ENCODE measurements at places on chromosomes 7 and 10.

DNA sequence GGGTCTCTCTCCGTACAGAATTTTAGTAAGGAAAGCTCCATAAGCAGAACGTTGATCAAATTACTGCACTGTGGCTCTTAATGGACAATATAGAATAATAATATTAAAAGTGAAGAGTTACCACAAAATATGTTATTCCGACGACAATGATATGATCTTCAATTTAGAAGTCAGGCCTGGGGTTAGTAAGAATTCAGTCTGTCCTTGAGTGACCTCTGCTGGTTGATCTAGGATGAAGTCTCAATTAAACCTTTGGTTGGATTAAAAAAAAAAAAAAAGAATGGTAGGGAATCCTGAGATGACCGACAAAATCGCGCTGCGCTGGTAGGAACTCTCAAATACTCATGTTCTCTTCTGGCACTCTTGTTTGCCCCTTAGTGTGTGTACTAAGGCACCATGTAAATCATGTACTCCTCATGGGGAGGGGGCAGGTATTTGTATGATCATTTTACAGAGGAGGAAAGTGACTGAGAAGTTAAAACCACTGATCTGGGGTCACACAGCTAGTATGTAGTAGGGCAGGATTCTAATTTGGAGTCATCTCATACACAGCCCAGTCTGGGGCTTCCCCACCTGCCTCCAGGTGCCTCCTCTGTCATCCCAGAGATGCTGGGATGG is 161.3 kb upstream of the NPVF start:
- DNase-seq = no peak

- DNase-seq = no peak
Observed at GRCh38 chr7:39847227-39847626, 102.8 kb upstream of the CDK13 start.

DNA sequence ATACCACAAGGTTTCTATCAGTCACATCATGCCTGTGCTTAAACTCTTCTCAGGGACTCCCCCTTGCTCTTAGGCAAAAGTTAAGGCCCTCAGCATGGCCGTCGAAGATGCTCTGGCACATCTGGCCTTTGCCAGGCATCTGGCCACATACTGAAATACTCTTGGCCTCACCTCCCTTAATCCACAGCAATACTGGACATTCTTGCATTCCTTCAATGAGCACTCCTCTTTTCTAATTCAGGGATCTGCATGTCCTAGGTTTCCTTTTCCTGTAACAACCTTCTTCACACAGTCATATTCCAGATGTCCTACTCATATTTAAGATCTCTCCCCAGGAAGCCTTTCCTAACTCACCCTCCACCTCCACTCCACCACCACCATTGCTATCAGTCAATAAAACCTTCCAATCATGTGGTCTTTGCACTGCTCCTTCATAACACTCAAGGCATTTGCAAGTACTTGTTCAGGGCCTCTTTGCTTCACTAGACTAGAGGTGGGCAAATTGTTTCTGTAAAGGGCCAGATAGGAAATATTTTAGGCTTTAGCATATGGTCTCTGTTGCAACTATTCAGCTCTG is 216.6 kb downstream of the KCNMA1 start:
- no peak for DNase-seq

DNA sequence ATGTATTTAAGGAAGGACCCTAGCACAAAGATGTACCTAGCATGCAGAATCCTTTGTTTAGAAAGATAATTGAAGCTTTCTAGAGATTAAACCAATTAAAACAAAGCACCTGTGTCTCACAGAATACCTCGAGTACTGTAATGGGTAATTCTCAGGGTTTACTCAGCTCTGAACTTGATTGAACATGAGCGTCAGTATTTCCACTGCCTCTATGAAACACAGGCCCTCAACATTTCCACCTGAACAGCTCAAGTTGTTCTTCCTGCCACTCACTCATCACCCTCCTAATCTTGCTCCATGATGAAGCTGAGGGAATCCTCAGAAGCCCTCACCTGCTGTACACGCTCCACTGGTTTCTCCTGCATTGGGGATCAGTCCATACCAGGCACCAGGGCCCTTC is 33.7 kb upstream of the FZD1 start:
- DNase-seq = no peak

DNA sequence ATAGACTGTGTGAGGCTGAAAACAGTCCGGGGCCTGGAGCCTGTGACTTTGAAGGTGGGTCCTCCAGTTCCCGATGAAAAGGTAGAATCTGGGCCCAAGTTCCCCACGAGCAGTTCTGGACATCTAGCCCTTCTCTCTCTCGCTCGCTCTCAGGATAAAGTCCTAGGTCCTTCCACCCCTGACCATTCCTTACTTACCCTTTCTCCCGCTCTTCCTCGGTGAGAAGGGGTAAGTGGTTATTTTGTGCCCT is 713 bp downstream of the IMMP2L start:
- no peak for DNase-seq

- no peak for DNase-seq
Observed at GRCh38 chr10:86103391-86104101, 263.0 kb downstream of the GRID1 start.

DNA sequence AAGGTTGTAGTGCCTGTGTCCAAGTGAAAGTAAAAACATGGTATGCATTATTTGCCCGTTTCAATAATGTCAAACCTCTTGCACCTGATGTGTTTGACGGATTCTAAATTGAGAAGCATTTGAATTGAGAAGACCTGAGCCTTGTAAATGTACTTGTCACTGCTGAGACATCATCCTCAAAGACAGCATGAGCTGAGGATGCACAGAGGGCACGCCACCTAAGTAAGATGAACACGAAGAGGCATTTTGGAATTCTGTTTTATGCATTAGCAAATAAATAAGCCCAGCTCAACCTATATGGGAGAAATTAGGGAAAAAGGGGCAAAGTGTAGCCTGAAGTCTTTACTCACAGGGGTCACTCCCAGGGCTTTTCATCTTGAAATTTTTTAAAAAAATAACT is 73.8 kb upstream of the SORCS1 start:
- no peak for DNase-seq

GRCh38 chr10:22369434-22370072 is 24.3 kb downstream of the SPAG6 start:
- no peak for DNase-seq

DNA sequence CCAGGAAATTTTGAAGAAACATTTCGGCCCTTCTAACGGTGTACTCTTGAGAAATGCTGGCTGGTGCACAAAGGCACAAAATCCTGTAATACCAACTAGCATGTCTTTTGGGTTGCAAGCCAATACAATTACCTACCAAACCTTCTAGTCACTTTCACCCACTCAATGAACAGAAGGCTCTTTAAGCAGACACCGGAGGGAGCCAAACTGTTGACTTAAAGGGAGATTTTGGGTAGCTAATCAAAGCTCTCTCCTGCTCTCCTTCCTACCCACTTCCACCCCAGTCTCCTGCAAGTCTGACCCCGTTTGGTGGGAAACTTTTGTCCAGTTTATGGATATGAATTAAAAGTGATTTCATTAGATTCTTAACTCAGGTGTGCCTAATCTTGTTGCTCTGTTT is 24.0 kb downstream of the GRM3 start:
- DNase-seq = no peak

- DNase-seq = no peak
Observed at GRCh38 chr7:84900215-84900614, 286.6 kb downstream of the SEMA3D start.

GRCh38 chr7:7867846-7868571 is 100.6 kb upstream of the GLCCI1 start:
- no peak for DNase-seq

- DNase-seq = no peak
Observed at GRCh38 chr7:72538147-72538546, 126.0 kb upstream of the CALN1 start.

DNA sequence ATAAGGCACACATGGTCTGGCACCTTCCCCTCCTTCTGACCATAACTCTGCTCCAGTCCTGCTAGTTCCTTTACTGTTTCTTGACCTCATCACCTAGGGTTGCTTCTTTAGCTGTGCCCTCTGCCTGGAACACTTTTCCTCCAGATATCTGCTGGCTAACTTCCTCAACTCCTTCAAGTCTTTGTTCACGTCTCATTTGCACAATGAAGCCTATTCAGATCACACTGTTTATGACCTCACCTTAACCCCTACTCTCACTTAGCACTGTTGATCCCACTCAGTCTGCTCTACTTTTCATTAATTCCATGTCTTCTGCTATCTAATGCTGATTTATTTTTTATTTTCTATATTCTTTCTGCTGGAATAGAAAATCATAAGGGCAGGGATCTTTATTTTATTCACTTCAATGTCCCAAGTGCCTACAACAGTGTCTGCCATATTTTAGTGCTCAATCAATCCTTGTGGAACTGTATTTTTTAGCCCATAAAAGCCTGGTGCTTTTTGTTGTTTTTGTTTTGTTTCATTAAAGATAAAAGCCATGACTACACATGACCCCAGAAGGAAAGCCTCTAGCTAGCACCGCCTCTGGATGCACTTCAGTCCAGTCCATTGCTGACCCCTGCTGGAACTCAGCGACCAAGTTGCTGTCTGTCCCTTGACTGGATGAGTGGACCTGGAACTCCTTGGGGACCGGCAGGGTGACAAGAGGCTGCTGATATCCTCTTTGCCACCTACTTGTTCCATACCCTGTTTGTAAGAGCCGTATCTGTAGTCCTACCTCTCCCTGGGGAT is 12.3 kb downstream of the KLF14 start:
- no peak for DNase-seq

GRCh38 chr10:132010483-132010882 is 28.8 kb upstream of the BNIP3 start:
- no peak for DNase-seq

DNA sequence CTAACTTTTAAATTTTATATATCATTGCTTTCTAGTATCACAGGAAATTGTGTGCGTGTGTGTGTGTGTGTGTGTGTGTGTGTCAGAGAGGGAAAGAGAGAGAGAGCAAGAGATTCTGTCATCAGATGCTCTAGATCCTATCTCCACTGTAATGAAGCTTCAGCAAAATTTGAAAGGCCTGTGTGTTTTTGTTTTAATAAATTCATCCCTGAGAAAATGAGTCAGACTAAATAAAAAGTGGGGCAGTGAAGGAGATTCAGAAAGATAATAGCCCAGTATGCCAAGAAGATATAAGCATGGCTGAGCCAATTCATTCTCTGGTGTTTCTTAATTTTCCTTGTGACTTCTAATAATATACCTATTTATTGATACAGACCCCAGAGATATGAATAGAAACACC is 184.2 kb upstream of the TMEM196 start:
- DNase-seq = no peak

Data from thoracic aorta (tissue), 2 donors.